Large intestine (tissue), 12 donors: ENCODE measurements at places on chromosomes 4 and X.

GRCh38 chr4:88097301-88097700 is 61.1 kb downstream of the ABCG2 start:
- DNase-seq: no peak
- no peaks in the 10 kb centered on the region for H3K27me3 ChIP-seq
- no peak overlapping the region for H3K27ac ChIP-seq
- H3K36me3 ChIP-seq: no peaks in the 10 kb centered on the region

DNA sequence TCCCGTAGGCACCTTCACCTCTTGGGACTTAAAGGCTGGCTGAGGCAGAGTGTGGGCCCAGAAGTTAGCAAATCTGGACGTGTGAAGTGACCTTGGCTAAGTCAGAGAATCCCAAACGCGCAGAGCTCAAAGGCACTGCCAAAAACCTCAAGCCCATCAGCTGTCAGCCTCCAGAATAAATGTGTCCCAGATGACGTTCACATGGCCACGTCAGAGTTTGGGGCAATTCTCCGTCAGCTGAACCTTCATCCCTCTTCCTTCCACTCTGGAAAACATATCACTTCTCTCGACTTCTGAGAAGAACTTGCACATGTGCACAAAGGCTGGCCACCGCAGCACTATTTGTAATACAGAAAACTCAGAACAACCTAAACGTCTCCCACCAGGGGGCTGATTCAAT is 35.7 kb upstream of the APLN start:
- no peaks in the 10 kb centered on the region for H3K4me1 ChIP-seq
- H3K36me3 ChIP-seq: no peaks in the 10 kb centered on the region

- H3K4me1 ChIP-seq: no peaks in the 10 kb centered on the region
- DNase-seq: no peak
Observed at GRCh38 chrX:131306601-131307000, 17.5 kb upstream of the IGSF1 start.

GRCh38 chrX:24846550-24847150 is 152.9 kb downstream of the POLA1 start:
- no peak overlapping the region for H3K4me3 ChIP-seq
- H3K27ac ChIP-seq: no peak overlapping the region
- no peaks in the 10 kb centered on the region for H3K27me3 ChIP-seq
- H3K36me3 ChIP-seq: peaks cover 2% of the 10 kb centered on the region
- DNase-seq: no peak
- no peaks in the 10 kb centered on the region for H3K4me1 ChIP-seq

GRCh38 chr4:13910556-13910955 is 283.0 kb upstream of the BOD1L1 start:
- H3K27ac ChIP-seq: no peak overlapping the region
- DNase-seq: no peak
- no peaks in the 10 kb centered on the region for H3K36me3 ChIP-seq
- H3K27me3 ChIP-seq: no peaks in the 10 kb centered on the region
- no peak overlapping the region for H3K4me3 ChIP-seq

GRCh38 chrX:41634284-41634683 is 54.5 kb upstream of the GPR34 start:
- no peaks in the 10 kb centered on the region for H3K27me3 ChIP-seq
- H3K36me3 ChIP-seq: peaks cover 8% of the 10 kb centered on the region
- no peak overlapping the region for H3K4me3 ChIP-seq
- DNase-seq: no peak

DNA sequence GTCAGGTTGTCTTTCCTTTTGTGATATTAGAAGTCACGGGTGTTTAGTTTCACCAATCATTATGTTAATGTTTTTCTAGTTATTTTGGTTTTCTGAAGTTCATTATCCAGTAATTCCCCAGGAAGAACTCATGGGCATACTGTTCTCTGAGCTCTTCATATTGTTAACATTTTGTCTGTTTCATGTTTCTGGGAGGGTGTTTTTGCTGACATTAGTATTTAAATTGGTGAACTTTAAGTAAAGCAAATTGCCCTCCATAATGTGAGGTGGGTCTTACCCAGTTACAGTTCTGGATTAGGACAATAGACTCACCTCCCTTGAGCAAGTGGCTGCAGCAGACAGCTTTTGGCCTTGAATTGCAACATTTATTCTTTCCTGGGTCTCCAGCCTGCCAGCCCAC is 163.4 kb downstream of the GPAT3 start:
- H3K27ac ChIP-seq: no peak overlapping the region
- H3K36me3 ChIP-seq: no peaks in the 10 kb centered on the region
- peaks cover 2% of the 10 kb centered on the region for H3K27me3 ChIP-seq
- no peak overlapping the region for H3K4me3 ChIP-seq
- DNase-seq: no peak

DNA sequence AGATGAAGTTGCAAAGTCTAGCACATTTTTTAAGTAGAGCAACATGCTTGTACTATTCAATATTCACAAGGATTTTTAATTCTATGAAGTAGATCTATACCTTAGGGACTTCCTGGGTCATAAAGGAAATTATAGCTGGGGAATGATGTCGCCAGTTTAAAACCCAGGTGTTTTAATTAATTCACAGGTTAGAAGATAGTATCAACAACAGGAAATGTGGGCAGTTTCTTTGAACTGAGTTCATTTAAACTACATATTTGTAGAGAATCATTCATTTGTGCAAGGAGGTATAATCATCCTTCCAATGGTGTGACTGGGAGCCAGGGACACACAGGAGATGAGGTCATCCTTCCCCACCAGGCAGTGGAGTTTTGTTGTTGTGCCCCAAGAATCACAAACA is 181.3 kb upstream of the KLF3 start:
- no peak overlapping the region for H3K4me3 ChIP-seq
- no peak for DNase-seq
- no peaks in the 10 kb centered on the region for H3K4me1 ChIP-seq
- H3K36me3 ChIP-seq: no peaks in the 10 kb centered on the region
- no peaks in the 10 kb centered on the region for H3K27me3 ChIP-seq

DNA sequence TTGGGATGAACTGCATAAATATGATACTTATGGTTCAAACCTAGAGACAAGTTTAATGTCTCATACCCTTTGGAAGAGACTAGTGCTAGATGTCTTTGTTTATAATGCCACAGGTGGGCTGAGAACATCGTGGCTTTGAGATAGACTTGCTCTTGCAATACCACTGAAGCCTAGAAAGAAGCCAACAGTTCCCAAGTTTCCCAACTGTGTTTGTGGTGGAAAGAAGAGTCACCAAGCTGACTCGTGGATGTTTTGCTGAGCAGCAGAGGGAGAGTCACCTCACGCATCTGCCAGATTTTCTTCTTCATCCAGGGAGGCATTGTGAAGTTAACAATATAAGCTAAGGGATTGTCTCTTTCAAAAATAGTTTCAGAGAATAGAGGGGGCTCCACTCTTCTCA is 1076.2 kb downstream of the C4orf33 start:
- DNase-seq: no peak
- H3K27me3 ChIP-seq: no peaks in the 10 kb centered on the region
- no peaks in the 10 kb centered on the region for H3K4me1 ChIP-seq
- H3K36me3 ChIP-seq: no peaks in the 10 kb centered on the region
- no peak overlapping the region for H3K4me3 ChIP-seq
- no peak overlapping the region for H3K27ac ChIP-seq

DNA sequence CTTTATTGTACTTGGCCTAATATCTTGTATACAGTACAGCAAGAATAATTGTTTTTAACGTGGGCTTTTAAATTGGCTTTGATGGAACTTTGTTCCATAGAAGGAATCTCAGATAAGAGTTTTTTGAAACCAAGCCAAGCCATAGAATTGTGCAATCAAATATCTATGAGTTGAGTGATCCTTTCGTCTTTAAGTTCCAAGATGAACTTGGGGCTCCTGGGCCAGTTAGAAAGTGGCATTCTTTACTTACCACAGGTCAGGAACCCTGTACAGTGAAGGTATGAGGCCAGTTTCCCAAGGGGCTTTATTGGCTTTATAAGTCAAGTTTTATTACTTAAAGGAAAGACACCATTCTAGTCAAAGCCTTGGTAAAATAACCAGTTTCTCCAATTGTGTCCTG is 2104.2 kb downstream of the PCDH7 start:
- peak; percentile 6 for DNase-seq
- H3K27me3 ChIP-seq: no peaks in the 10 kb centered on the region
- H3K36me3 ChIP-seq: no peaks in the 10 kb centered on the region
- H3K4me1 ChIP-seq: no peaks in the 10 kb centered on the region

- no peak overlapping the region for H3K4me3 ChIP-seq
- no peaks in the 10 kb centered on the region for H3K36me3 ChIP-seq
- no peaks in the 10 kb centered on the region for H3K4me1 ChIP-seq
- H3K27me3 ChIP-seq: no peaks in the 10 kb centered on the region
- no peak overlapping the region for H3K27ac ChIP-seq
Observed at GRCh38 chrX:133929836-133930464, 55.4 kb downstream of the GPC3 start.

DNA sequence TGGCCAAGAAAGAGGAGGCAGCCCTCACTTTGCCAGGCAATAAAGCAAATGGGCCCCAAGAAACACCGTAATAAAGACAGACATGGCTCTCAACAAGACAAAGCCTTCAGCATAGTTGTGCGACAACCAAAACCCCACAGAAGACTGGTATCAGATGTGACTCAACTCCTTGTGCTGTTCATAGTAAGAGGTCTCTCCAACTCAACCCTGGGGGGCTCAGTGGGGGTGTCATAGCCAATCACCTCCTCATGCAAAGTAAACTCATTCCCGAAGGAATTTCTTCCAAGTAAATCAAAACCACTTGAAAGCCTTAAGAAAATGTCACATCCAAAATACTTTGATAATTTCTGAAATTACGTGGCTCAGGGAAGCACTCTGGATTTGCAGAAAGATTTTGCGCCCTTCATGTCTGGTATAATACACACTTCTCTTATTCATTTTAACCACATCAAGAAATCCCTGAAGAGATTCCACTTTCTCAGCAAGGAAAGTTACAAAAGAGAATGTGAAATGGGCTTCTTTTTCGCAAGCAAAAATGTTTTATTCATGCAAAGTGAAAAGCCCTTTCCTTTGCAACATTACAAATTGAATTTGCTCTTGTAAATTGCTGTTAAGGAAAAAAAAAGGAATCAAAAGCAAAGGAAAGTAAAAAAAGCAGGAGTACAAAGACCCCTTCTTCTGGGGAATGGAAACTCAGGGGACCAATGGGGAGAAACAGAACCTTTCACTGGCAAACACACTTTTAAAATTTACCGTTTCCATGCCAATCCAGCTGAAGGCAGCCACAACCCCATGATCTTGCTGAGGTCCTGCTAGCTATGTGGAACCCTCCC is 137.4 kb downstream of the NSUN7 start:
- H3K4me3 ChIP-seq: no peak overlapping the region
- H3K4me1 ChIP-seq: no peaks in the 10 kb centered on the region
- H3K27me3 ChIP-seq: no peaks in the 10 kb centered on the region
- peaks cover 29% of the 10 kb centered on the region for H3K36me3 ChIP-seq

DNA sequence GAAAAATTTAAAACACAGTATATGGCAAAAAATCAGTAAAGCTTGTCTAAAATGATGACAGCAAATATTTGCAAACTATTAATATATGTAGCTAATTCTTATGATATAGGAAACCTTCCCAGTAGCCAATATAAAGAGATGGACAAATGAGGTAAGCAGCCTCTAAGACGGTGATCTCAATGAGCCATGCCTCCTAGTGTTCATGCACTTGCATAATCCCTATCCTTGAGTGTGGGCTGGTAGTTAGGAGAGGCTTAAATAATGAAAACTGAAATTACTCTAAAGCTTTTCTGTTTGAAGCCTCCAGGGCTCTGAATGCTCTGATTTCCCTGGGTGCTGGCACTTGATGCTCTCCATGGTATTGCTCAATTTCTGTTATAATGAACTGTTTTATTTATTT is 24.6 kb upstream of the ARMCX4 start:
- no peak overlapping the region for H3K4me3 ChIP-seq
- no peak for DNase-seq
- no peaks in the 10 kb centered on the region for H3K27me3 ChIP-seq
- no peak overlapping the region for H3K27ac ChIP-seq
- no peaks in the 10 kb centered on the region for H3K4me1 ChIP-seq

- no peaks in the 10 kb centered on the region for H3K27me3 ChIP-seq
- no peak overlapping the region for H3K4me3 ChIP-seq
- no peaks in the 10 kb centered on the region for H3K4me1 ChIP-seq
- H3K27ac ChIP-seq: no peak overlapping the region
Observed at GRCh38 chr4:52001616-52002015, 18.5 kb downstream of the LRRC66 start.

- no peak overlapping the region for H3K27ac ChIP-seq
- H3K27me3 ChIP-seq: no peaks in the 10 kb centered on the region
- H3K4me3 ChIP-seq: no peak overlapping the region
- DNase-seq: no peak
Observed at GRCh38 chrX:26253526-26253925, 37.6 kb downstream of the MAGEB5 start.

DNA sequence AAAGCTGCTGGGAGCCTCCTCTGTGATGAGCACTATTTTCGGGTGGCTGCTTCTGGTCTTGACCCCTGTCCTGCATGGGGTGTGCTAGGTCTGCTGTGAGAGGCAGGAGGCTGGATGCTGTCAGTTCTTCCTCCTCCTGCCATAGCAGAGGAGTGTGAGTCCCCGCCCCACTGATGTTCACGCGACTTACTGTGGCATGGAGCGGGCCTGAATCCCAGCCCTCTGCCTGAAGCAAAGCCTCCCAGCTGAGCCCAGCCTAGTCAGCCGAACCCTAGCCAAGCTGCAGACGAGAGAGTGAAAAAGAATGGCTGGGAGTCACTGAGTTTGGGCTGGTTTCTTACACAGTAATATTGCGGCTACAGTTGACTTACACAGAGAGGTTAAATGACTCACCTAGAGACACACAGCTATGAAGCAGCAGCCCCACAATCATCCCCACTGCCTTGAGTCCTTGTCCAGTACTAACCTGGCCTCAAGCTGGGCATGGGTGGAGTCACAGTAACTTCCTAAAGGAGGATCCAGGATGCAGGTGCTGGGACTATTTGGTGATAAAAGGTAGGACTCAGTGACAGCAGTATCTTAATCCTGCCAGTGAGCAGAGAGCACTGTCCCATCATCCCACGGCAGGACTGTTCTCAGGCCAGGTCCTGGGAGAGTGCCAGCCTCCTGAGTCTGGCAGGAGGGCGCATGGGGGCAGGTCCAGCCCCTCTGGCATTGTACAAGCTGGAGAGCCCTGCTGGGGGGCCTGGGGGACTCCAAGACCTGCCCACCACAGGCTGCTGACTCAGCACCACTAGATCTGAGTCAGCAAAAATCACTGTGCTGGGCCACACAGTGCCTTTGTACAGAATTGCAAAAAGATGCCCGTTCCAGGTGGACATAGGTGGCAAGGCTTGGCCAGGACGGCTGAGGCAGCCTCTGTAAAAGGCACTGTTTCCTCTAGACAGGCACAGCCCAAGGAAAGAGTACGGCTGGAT is 60.4 kb upstream of the CRMP1 start:
- no peak overlapping the region for H3K4me3 ChIP-seq
- no peaks in the 10 kb centered on the region for H3K4me1 ChIP-seq
- no peak overlapping the region for H3K27ac ChIP-seq
- no peak for DNase-seq
- H3K36me3 ChIP-seq: no peaks in the 10 kb centered on the region

- H3K27ac ChIP-seq: no peak overlapping the region
- no peaks in the 10 kb centered on the region for H3K27me3 ChIP-seq
- H3K4me1 ChIP-seq: no peaks in the 10 kb centered on the region
- no peaks in the 10 kb centered on the region for H3K36me3 ChIP-seq
- DNase-seq: no peak
Observed at GRCh38 chr4:101292901-101293300, 54.4 kb downstream of the PPP3CA start.

GRCh38 chr4:8297691-8298485 is 28.3 kb downstream of the HTRA3 start:
- H3K27ac ChIP-seq: no peak overlapping the region
- H3K4me1 ChIP-seq: no peaks in the 10 kb centered on the region
- H3K36me3 ChIP-seq: no peaks in the 10 kb centered on the region
- no peak for DNase-seq

GRCh38 chr4:91325495-91325894 is 978.3 kb upstream of the GRID2 start:
- no peak overlapping the region for H3K4me3 ChIP-seq
- DNase-seq: no peak
- no peak overlapping the region for H3K27ac ChIP-seq
- H3K4me1 ChIP-seq: no peaks in the 10 kb centered on the region
